ENCODE measurements at places on chromosomes 4 and X.

DNA sequence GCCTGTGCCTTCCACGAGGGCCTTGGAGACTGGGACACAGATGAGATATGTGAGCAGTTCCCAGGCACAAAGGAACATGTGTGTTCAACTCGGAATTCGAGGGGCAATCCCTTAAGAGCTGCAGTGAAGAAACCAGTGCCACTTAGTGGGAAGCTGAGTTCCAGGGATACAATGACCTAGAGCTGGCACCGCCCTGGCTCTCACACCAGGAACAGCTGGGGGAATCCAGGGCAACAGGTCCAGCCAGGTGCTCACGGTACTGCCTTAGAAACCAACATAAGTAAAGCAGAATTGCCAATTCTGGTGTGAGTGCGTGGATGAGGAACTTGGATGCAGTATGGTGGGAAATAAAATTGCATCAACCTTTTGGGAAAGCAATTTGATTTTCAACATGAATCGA, 122.9 kb downstream of the AFAP1 start:
- no peak for DNase-seq

DNA sequence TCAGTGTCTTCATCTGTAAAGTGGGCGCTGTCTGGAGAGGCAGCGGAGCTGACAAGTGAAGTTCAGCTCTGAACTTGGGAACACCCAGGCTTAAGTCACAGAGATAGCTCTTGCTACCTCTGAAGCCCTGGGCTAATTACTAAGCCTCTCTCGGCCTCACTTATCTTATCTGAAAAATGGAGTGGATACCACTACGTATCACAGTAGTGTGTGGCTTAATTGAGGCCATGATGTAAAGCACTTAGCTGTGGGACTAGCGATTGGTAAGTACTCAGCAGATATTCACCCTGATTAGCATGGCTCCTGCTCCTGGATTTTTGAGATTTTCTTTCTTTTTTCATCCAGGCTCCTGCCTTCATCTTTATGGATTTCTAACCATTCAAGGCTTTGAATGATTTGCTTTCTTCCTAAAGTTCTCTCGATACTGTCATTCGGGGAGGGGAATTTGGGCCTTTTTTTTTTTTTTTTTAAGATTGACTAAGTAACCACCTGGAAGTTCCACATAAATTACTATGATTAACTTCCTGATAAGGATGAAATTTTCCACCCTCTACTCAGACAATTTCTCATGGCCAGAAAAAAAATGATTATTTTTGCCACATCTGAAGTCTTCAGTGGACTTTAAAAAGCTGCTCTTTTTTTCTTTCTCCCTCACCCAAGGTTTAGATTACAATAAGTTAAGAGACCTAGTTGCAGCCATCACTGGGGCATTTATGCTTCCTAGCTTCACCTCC, 17.1 kb downstream of the LDB2 start:
- DNase-seq = no peak

DNA sequence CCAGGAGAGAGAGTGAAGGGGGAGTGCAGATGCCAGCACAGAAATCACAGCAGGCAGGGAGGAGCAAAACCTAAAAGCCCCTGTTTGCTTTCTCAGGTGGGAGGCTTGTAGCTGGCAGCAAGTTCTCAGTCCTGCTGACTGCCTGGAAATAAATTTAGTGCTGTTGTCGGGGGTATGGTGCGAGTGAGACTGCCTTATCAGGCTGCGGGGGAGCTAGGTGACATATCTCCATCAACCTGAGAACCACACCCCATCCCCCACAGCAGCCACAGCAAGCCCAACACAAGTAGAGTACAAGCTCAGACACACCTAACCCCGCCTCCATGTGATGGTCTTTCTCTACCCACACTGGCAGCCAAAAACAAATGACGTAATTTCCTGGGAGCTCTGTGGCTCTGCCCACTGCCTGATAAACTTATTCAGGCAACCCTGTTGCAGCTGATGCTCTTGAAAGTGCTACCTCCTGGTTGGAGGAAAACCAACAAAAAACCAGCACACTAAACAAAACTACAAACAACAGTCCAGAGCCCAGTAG, 953.4 kb upstream of the NDST4 start:
- no peak for DNase-seq

GRCh38 chr4:5021546-5021945, 2.3 kb upstream of the CYTL1 start:
- DNase-seq = no peak

GRCh38 chr4:16480011-16480410, 253.7 kb upstream of the TAPT1 start:
- no peak for DNase-seq

DNA sequence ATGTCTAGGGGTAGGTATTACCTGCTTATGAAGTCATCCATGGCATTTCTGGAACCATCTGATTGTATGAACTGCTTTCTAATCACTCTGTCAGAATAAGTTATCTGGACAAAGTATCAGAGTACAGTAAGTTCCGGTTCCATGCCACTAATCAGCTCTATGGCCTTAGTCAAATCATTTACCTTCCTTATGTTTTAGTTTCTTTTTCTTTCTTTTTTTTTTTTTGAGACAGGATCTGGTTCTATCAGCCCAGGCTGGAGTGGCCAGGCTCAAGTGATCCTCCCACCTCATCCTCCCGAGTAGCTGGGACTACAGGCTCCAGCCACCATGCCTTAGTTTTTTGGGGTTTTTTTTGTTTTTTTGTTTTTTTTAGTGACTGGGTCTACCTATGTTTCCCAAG, 11.5 kb downstream of the XIAP start:
- DNase-seq = no peak

GRCh38 chrX:310621-311155, 7.9 kb downstream of the GTPBP6 start:
- DNase-seq = no peak

GRCh38 chr4:137583671-137584070, 51.4 kb upstream of the PCDH18 start:
- no peak for DNase-seq

GRCh38 chr4:81003597-81004111, 26.9 kb upstream of the BMP3 start:
- DNase-seq = no peak

DNA sequence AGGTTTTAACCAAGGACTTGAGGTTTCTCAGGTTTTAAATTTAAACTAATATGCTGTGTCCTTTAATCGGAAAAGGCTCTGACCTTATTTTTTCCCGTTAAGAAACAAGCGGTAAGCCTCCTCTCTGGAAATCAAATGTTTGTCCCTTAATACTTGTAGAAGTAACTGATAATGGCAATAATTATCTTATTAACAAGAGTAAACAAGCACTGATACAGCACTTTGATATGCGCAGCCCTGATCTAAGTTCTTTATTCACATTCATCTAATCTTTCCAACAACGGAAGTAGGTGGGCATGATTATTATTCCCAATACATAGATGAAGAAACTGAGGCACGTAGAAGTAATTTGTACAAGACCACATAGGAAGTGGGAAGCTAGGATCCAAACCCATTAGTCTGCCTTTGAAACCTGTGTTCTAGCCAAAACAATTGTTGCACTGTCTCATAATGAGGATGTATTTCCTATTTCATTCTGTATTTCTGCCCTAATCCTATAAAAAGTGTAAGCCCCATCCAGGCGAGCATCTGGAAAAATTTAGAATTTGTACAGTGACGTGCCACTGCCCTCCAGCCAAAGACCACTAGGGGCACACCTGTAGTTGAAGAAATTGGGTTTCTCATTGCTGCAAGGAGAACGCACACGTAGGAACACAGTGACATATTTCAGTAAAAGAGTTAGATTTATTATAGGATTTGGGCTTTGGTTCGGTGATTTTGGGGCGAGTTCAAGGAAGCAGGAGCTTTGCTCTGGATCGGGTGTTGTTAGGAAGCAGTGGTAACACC, 606 bp downstream of the CXorf58 start:
- no peak for DNase-seq

DNA sequence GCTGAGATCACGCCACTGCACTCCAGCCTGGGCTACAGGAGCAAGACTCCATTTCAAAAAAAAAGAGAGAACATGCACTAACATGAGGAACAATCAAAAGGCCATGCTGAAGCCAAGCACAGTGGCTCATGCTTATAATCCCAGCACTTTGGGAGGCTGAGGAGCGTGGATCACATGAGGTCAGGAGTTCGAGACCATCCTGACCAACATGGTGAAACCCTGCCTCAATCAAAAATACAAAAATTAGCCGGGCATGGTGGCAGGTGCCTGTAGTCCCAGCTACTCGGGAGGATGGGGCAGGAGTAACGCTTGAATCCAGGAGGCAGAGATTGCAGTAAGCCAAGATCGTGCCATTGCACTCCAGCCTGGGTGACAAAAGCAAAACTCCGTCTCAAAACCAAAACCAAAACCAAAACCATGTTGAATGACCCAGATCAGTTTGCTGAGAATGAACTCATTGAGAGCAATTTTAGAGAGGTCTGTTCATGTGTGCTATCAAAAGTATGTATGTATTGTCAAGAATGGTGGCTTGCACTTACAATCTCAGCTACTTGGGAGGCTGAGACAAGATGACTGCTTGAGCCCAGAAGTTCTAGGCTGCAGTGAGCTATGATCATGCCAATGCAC, 44.8 kb downstream of the PDS5A start:
- no peak for DNase-seq

DNA sequence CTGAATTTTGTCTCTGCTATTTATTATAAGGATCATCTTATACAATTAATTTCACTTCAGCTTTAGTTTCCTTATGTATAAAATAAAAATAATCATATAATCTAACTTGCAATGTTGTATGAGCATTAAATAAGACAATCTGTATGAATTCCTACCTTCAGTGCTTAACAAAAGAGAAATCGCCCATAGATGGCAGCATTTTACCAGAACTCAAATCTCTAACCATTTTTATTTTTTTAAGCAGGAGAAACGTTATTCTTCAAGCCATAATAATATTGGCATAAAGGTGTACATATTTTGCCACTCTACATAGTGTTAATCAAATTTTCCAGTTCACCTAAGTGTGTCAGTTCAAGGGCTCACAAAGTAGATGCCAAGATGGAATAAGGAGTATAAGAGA, 78.8 kb downstream of the TMEM47 start:
- DNase-seq = peak; percentile 16

GRCh38 chrX:38268011-38268410, 47.3 kb upstream of the SRPX start:
- DNase-seq = no peak

DNA sequence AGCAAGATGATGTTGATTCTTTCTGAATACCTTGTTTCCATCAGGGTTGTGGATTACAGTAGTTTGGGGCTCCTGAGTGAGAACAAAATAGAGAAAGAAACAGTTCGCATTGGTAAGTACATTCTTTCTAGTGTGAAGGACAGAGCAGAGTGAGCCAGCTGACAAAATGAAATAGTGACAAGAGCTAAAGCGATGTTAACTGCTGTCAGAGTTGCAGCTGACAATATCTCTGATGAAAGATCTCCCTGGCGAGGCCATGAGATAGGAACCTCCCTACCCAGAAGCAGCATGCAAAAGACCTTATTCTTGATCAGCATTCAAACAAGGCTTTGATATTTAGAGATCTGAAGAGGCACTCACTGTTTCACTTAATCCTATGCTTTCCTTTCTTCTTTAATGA, 258.6 kb downstream of the CAMK2D start:
- no peak for DNase-seq

GRCh38 chrX:19512961-19513360, 2.3 kb downstream of the MAP3K15 start:
- DNase-seq = no peak

- no peak for DNase-seq
These were observed 22.0 kb downstream of the RUFY3 start for GRCh38 chr4:70743731-70744130.

DNA sequence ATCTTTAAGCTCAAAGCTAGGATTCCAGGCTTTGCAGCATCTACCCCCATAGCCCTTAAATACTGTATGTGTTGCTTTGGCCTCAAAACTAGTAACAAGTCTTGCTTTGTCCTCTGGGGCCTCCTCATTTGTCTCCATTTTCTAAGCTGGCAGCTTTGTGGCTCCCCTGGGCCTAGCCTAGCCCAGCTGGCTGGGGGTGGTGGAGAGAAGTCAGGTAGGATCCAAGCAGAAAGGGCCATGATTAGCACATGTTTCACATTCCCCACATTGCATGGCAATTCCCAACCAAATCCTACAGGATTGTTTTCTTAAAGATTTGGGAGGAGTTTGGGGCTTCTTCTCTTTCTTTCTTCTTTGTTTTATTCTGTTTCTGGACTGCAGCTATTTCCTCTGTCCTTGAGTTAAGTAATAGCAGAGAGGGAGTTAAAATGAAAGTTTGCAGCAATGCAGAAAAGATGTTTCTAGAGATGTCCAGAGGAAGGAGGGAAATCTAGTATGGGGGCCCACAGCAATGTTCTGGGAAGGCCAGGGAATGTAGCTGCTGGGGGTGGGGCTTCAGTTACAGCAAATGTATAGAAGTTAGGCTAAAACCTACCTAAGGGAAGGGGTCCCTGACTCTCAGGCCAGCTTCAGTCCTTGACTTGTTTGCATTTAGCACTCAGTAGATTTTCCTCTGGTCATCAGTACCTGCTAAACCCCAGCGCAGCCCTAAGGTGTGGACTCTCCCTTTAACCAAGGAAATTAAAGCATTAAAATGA, 92.1 kb downstream of the SHROOM4 start:
- DNase-seq = no peak

- DNase-seq = peak; percentile 9
These were observed 84.2 kb downstream of the CNOT6L start for GRCh38 chr4:77734928-77735327.
